ENCODE measurements at places on chromosomes 2 and 18.

GRCh38 chr2:145080426-145080825 lies 560.5 kb upstream of the ZEB2 start:
- DNase-seq: no peak

- no peak for DNase-seq
Measured at GRCh38 chr2:189581354-189582139, 961 bp upstream of the SLC40A1 start.

- DNase-seq: no peak
Measured at GRCh38 chr2:230525682-230526081, 109.7 kb downstream of the SP100 start.

DNA sequence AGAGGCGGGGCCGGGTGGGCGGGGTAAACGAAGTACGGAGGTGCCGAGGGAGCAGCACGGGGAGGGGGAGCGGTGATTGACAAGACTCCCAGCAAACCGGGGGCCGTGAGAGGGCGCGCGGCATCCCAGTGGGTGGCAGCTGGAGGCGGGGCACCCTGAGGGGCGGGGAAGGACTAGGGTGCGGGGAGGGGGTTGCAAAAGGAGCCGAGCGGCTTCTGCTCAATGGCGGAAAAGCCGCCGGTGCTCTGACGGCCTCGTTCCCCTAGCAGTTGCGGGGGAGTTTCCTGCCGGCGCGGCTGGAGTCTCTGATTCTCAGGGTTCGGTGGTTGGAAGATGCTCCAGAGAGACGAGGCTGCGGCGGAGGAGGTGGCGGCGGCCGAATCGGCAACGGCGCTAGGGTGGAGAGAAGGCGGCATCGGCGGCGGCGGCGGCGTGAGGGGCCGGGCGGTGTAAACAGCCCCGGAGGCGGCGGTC lies at the start of gene PPM1B:
Gene PPM1B (plus strand): TSS at position 195 of the 474 bp plus-strand sequence. CDS start 32,325 bp downstream, outside the sequence.
- DNase-seq: no peak

DNA sequence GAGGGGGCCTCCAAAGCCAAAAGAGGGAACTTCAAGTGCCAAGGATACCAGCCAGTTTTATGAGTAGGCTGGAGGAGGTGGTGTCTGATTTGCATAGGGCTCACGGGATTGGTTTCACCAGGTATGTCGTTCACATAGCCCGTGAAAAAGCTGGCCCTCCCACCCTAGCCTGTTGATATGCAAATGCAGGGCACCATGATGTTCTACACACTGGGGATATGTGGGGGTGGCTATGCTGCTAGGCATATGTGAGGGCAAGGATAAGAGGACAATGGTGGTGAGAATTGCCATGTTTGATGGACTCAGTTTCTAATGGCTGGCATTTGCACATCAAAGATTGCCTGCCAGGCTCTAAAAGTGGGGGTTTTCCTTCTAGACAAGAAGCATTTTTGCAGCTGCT lies 378.6 kb downstream of the DPP10 start:
- no peak for DNase-seq

GRCh38 chr2:70454936-70455544 lies 98.6 kb downstream of the TGFA start:
- DNase-seq: no peak

DNA sequence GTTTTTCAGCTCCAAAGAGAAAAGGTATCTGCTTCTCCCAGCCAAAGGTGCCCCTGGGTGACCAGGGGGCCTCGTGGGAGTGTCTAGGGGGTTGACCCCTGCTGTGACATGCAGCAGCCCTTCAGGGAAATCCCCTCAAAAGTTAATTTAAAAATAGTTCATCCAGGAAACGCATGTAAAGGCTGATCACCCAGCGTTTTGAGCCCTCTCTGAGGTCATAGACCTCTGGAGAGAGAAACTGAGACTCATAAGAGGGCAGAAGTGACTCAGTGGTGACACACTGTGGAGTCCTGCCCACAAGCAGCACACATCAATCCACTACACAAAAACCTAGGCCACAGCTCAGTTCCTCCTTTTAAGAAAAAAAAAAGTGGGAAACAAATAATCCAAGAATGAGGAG lies 11.9 kb downstream of the GAL3ST2 start:
- DNase-seq: no peak

- no peak for DNase-seq
Measured at GRCh38 chr2:224802407-224802806, 86.2 kb upstream of the CCDC195 start.

- DNase-seq: no peak
Measured at GRCh38 chr2:149342509-149342908, 12.1 kb downstream of the LYPD6 start.

- no peak for DNase-seq
Measured at GRCh38 chr2:241218131-241219029, 29.9 kb downstream of the ANO7 start.

DNA sequence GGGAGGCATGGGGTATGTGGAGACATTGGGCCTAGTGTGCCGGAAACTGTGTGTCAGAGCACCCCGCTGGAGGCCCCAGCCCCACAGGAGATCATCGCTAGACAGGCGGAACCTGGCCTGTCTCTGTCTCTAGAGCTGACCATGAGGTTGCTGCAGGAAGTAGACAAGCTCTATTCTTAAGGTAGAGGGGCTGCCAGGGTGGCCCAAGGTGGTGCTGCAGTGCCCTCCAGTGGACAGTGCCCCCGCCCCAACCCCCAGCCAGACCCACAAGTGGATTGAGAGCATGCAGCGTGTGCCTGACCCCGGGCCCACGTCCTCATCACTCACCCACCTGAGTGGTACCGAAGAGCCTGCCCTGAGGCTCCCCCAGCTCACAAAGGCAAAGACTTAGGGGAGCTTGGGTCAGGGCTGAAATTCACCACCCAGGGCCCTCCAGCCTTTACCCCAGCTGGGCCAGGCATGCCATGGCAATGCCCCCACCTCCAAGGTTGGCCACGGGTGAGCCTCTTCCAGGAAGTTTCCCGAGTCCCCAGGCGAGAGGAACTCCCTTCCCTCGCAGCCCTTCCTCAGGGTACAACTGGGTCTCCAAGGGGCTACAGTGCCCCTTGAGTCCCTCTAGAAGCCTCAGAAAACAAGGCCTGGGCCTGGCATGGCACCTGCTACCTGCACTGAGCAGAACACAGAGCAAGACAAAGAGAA lies 155.0 kb downstream of the TTC32 start:
- no peak for DNase-seq

DNA sequence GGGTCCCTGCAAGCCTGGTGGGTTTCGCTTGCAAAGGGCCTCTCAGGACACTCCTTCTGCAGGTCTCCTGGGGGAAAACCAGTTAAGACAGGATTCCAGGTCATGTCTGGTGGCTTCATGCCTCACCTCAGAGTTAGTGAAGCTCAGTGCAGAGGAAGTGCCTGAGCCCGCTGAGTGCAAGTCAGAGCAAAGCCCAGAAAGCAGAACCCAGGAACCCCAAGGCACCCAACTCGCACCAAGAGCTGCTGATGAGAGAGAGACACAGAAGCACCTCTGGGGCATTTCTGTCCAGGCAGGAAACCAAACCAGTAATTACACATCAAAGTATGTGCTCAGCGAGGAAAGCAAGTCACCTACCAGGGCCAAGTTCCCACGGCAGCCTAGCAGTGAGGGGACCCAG lies 78.4 kb downstream of the ARHGEF4 start:
- DNase-seq: no peak

Data from NCI-H1048 (cell line).